ENCODE measurements at places on chromosomes 5 and 9.

DNA sequence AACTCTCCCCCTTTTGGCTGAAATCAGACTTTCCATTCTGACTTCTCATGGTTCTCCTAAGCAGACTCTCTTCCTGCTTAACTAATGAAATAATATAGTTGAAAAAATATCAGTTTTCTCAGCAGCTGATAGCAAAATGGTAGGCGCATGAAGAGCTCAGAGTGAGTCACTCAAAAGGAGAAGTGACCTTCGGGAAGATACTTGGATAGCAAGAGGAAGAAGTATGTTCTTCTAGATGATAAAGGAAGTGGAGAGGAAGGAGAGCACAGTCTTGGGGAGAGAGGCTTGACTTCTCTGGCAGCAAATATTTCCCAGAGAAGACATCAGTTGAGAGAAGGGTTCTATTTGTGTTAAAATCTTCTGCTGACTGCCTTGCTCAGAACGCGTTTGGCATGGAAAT lies 101.5 kb downstream of the TAF11L14 start:
- no peak for DNase-seq

GRCh38 chr5:100424787-100425186 lies 110.4 kb upstream of the FAM174A start:
- no peak for DNase-seq

DNA sequence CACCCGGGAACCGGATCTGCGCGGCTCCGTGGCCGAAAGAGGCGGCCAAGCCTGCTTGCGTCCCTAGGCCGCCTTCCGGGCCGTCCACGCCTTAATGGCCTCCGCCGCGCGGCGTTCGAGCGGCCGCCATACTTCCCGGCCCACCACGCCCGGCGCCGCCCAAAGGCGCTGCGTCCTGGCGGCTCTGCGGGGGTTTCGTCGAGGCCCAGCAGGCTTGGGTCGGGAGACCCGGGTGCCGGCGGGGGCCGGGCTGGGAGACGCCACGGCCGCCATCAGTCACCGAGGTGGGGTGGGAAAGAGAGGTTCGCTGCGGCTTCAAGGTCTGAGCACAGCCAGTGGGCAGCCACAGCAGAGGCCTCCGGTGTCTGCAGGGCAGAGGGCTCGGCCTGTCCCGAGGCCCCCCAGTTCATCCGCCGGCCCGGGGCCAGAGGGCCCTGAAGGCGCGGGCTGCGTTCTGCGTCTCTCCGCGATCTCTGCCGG lies 545.8 kb upstream of the CDH10 start:
- no peak for DNase-seq

DNA sequence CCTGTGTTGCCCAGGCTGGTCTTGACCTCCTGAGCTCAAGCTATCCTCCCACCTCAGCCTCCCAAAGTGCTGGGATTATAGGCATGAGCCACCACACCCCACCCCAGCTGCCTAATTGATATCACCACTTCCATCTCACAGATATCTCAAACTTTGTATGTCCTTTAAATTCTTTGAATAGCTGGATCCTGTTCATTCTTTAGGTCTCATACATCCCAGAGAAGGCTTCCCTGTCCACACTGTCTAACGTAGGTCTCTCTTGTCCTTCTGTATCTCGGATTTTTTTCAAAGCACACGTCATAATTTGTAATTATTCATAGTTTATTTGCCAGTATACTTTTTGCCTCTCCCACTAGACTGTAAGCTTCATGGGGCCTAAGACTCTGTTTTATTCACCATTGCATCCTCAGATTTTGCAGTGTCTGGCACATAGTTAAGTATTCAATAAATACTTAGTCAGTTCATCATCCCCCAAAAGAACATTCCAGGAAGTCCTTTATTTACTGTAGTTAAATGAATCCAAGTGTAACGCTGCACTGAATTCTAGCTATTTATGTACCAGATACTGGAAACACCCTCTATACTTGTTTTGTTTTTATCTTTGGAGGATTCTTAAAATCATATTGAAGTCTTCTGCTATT lies 10.5 kb downstream of the ARSK start:
- DNase-seq: no peak

GRCh38 chr9:89536145-89536574 lies 38.2 kb upstream of the SEMA4D start:
- DNase-seq: no peak

GRCh38 chr5:164300295-164300694 lies 794.9 kb downstream of the MAT2B start:
- DNase-seq: no peak

DNA sequence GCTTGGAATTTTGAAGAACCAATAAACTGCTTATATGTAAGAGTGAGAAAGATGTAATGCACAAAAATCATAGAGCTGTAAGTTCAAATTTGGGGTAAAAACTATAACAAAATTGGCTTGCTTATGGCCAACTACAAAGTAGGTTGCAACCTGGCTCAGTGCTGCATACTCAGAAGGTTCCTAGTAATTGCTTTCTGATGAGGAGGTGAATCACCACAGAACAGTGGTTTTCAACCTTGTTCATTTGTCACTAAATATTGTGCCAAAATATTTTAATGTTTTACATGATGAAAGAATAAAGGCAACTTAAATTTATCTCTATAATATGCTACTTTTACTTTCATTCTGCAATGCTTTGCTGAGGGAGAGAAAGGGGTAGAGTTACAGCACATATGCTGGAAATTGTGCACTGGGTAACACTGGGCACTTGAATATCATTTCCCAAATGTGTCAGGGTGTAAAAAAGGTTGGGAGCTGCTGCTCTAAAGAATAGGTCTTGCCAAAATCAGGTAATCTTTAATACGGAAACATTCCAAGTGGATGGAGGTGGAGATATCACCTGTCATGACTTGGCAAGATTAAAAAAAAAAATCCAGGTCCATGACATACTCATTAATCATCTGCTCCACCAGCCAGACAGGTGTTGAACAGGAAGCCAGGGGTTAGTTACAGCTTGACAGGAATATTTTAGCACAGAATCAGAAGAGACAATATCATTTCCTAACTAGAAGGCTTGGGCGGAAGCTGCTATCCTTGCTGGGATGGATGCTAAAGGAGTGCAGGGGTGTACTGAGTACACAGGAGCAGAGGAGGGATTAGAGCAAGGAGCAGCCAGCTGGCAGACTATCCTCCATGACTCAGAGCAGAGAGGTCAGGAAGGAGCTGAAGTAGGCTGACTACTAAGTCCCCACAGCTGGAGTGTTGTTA lies 34.6 kb upstream of the CCL21 start:
- DNase-seq: no peak

- no peak for DNase-seq
These were observed 951.1 kb upstream of the NUDT12 start for GRCh38 chr5:104513640-104514072.

- no peak for DNase-seq
These were observed 65.0 kb upstream of the DAP start for GRCh38 chr5:10825897-10826644.

DNA sequence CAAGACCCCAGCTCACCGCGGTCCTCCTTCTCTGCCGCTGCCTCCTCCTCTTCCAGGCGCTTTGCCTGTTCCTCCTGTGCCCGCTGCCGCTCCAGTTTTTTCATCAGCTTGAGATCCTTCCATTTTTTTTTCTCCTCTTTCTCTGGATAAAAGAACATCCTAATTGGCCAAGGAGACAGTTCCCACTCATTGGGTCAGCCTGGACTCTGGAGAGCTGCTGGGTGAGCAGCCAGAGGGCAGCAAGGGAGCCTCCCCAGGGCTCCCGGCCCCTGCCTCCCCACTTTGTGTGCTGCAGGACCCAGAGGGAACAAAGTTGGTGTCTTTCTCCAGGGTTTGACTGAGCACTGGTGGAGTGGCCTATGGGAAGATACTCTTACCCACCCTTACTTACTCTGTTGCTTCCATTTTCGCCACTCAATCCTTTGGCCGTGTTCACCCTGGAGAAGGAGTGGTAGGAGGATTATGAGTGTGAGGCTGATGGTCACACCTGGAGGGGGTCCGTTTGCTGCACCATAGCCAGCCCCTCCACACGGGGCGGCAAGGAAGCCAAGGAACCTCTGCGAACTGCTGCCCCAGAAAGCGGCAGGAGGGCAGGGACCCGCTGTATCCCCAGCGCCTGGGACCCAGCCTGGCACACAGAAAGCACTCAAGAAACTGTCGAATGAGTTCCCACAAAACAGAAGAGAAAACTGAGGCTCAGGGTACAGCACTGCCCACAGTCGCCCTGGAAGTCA lies 708 bp downstream of the SPOUT1 start:
- DNase-seq: no peak

DNA sequence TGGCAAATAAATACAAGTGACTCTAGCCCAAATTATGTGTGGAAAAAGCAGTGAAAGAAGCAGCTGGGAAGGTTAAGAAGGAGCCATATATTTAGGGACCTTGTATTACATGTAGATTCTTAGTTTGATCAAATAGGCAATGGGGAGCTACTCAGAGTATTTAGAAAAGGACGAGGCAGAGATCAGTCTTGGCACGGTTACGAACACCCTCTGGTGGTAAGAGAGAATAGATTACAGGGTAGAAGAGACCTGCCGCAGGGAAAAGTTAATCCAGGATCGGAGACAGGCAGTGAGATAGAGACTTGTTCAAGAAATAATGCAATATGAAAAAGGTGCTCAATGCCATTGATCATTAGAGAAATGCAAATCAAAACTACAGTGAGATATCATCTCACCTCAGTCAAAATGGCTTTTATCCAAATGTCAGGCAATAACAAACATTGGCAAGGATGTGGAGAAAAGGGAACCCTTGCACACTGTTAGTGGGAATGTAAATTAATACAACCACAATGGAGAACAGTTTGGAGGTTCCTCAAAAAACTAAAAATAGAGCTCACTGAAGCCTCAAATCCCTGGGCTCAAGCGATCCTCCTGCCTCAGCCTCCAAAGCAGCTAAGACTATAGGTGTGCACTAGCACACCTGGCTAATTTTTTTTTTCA lies 12.0 kb downstream of the INIP start:
- DNase-seq: no peak

GRCh38 chr5:101429241-101429640 lies 526.2 kb upstream of the ST8SIA4 start:
- DNase-seq: no peak

DNA sequence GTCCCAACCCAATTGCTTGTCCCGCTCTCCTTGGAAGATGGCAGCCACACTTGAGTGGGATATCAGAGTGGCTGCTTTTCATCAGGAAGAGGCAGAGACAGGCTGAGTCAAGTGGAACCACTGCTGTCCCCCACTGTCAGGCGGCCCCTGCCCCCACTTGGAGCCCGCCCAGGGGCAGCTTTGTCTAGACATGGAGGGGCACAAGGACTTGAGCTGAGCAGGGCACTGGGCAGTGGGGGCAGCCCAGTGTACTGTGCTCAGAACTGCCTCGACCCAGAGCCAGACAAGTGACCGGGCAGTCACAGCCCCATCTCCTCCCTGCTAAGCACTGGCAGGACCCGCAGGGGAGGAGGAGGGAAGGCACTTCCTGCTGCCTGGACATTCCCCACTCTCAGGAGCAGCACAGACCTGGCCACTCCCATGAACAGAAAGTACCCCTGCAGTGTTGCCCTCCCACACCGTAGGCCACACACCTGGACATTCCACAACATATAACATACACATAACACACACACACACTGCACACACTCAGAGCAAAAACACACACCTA lies 91.0 kb downstream of the MRPL36 start:
- DNase-seq: no peak

GRCh38 chr9:34518110-34518616 lies 4.6 kb downstream of the ENHO start:
- DNase-seq: no peak
